ENCODE measurements at places on chromosomes 5 and 9. TPM values are rescaled to one million over a fixed set of nuclear protein-coding genes. Genes with fewer than 3 reads are reported as not detected.

Gene CSF1R
- total RNA-seq, result 0.36 TPM

Gene PLEKHG4B
- 1.1 TPM for total RNA-seq

Gene INSL4
- total RNA-seq, result not detected

Gene CEL
- under 0.01 TPM for total RNA-seq

DNA sequence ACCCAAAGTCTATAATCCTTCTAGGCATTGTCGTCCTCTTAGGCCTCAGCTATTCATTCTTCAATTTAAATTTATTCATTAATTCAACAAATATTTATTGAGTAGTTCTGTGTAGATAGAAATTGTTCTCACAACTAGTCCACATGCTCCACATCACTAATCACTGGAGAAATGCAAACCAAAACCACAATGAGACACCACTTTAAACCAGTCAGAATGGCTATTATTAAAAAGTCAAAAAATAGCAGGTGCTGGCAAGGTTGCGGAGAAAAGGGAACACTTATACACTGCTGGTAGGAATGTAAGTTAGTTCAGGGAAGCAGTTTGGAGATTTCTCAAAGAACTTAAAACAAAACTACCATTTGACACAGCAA lies 51.1 kb upstream of the TNFSF15 start:
- DNase-seq, result peak; percentile 29

Gene TRAF1
- 3.9 TPM for total RNA-seq

Gene PCDHGA10
- total RNA-seq, result 6.9 TPM

- peak; percentile 7 for DNase-seq
These were observed 438.0 kb upstream of the MPDZ start for GRCh38 chr9:13717322-13718054.

Gene TMEM215
- not detected for total RNA-seq

GRCh38 chr5:170338291-170338690 lies 40.7 kb upstream of the LCP2 start:
- DNase-seq, result no peak

DNA sequence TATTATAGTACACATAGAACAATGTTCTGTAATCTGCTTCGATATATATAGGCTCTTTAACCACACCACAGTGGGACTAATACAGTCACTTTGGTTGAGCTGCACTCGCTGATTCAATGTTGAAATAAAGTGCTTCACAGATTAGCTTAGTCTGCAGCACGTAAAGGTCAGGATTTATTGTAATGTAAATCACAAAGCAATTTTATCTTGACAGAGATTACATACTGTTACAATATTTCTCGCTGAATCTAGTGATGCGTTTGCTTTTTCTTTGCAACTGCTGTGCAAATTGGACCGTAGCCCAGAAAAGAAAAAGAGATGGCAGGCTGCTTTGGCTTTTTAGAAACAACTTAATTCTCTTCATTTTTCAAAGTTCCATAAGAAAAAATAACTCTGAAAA lies 52.9 kb downstream of the CETN3 start:
- no peak for DNase-seq

Gene DBH
- total RNA-seq, result not detected

- DNase-seq, result no peak
These were observed 50.3 kb downstream of the BARX1 start for GRCh38 chr9:93904649-93905472.

- DNase-seq, result no peak
These were observed 60.5 kb downstream of the DAP start for GRCh38 chr5:10700516-10700915.

- peak; percentile 27 for DNase-seq
These were observed 45.1 kb downstream of the GLRX start for GRCh38 chr5:95777441-95777840.

- DNase-seq, result peak; percentile 63
These were observed at the start of gene CORO2A for GRCh38 chr9:98192503-98193335. Gene CORO2A (minus strand): TSS chr9:98192637. CDS start chr9:98157660, 34,977 bp downstream.

Gene CCDC152
- total RNA-seq, result 0.90 TPM

GRCh38 chr5:83376461-83376860 lies 95.1 kb upstream of the VCAN start:
- DNase-seq, result no peak

- DNase-seq, result peak; percentile 95
These were observed 90.3 kb upstream of the ZNF366 start for GRCh38 chr5:72597456-72597948.

GRCh38 chr9:2427120-2427891 lies 194.3 kb upstream of the VLDLR start:
- no peak for DNase-seq

GRCh38 chr5:68644971-68645370 lies 429.4 kb downstream of the PIK3R1 start:
- no peak for DNase-seq

- no peak for DNase-seq
These were observed 212.7 kb downstream of the ESM1 start for GRCh38 chr5:54772684-54773083.

DNA sequence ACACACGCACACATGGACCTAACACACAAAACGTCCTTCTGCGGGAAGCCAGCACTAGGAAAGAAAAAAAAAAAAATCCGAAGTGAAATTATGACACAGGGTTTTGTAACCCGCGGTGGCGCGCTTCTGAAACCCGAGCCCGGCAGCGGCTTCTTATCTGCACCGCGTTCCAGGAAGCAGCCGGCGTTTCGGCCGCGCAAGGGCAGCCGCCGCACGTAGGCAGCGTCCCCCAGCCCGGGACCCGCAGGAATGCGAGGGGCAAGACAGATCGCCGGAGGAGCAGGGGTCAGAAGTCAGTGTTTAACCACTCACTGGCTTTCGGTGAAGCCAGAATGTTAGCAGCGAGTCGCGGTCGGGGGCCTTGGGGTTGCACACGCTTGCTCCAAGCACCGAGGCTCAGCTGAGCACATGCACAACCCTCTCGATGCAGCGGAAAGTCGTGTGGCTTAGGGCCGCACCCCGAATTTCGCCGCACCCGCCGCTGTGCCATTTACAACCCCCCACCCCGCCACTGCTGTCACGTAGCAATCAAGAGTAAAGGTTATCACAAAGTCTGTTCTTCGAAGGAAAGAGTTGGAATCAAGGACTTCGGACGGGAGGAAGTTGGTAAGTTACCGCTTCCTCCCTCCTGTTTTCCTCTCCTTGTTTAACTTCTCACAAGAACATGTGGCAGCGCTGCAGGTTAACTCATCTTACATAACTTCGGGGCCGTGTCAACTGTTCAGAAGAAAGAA lies 167.9 kb downstream of the AUH start:
- DNase-seq, result peak; percentile 96

DNA sequence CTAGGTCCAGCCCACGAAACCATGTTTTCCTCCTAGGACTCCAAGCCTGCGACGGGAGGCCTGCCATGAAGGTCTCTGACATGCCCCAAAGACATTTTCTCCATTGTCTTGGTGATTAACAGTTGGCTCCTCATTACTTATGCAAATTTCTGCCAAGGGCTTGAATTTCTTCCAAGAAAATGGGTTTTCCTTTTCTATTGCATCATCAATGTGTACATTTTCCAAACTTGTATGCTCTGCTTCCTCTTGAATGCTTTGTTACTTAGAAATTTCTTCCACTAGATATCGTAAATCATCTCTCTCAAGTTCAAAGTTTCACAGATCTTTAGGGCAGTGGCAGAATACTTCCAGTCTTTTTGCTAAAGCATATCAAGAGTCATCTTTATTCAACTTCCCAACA lies 1792.7 kb upstream of the CDH9 start:
- no peak for DNase-seq

Measured in IMR-90 (cell line).